ENCODE measurements at places on chromosomes 1 and 21.

DNA sequence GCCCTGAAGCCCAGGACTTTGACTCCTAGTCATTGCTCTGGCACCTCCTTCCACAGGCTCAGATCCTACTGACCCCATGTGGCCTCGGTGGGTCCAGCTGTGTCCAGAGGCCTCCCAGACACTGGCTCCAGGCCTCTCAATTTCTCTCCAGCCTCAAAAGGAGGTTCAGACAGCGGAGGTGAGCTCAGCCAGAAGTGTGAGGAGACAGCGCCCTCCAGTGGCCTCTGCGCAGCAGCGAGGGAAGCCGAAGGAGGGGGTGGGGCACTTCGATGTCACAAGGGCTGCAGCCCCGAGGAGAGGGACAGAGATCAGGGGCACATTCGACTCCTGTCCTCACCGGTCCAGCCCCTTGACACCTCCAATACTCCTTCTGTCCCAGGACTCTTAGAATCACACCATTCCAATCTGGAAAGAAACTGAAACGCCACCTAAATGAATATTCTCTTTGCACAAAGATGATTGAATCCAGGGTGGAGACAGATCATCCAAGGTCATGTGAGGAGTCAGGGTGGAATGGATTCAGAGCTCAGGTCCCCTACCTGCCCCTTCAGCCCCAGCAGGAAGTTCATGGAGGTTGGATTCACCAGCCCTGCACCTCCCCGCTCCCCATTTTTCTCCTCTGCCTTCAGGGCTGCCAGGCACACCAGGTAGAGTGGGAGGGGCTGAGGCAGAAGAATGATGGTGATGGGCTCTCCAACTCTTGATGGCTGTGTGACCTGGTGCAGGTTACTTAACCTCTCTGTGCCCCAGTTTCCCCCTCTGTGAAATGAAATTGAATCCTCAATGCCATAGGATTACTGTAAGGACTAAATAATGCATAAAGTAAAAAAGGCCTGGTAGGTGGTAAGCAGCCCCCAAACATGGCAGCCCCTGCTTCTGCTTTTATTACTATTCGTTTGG is 34.8 kb upstream of the ZBTB40 start:
- DNase-seq: peak; percentile 50

GRCh38 chr1:174657411-174657810 is 209.6 kb downstream of the GPR52 start:
- DNase-seq: no peak

GRCh38 chr1:64043976-64044375 is 159.4 kb upstream of the UBE2U start:
- no peak for DNase-seq

DNA sequence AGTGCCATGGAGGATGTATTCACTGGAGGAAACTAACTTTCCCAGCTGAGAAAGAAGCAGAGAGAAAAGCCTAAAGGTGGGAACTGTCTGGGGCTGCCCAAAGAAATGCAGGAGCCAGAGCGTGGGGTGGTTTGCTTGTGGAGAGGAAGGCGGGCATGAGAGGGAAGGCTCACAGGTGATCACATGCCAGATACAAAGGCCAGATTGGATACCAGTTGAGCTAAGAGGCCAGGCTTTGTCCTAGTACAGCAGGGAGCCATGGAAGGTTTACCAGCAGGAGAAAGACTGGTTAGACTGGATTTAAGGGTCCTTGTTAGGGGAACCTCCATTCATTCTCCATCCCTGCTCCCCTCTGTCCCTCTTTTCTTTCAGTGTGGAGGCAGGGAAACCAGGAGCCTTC is 66.4 kb downstream of the BEND5 start:
- DNase-seq: peak; percentile 16

- no peak for DNase-seq
Observed at GRCh38 chr1:214305164-214305751, 24.3 kb downstream of the SMYD2 start.

GRCh38 chr1:26828411-26828991 is 2.0 kb downstream of the ZDHHC18 start:
- no peak for DNase-seq

DNA sequence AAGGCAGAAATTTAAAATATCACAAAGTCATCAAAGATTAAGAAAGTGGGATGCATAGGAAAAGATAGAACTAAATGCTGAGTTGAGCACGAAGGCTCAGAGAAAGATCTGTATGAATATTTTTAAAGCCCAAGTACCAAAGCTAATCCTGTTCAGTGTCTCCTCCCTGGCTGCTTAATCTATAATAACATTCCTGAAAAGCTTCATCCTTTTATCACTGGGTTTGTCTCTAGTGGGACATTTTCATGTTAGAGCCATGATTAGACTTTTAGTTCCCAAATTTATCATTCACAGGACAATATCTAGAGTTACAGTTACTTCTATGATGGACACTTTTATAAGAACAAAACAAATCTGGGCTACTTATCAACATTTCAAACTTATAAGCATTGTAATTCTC is 38.6 kb downstream of the TNFSF18 start:
- DNase-seq: no peak

- no peak for DNase-seq
Observed at GRCh38 chr21:25638660-25639550, at the start of gene JAM2. TSS of gene JAM2 (plus strand) at chr21:25639258. CDS start at chr21:25639822, 564 bp downstream.

DNA sequence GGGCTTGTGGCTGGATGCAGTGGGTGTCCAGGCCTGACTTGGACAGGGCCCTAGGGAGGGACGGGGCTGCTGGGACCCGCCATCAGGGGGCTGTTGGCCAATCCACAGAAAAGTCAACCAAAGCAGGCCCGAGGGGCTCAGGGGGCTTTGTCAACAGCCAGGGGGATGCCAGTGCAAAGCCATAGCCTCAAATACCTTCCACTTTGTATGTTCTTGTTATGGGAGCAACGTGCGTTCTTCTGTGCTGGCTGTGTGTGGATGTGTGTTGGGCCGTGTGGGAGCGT is 35.4 kb upstream of the ARF1 start:
- no peak for DNase-seq

DNA sequence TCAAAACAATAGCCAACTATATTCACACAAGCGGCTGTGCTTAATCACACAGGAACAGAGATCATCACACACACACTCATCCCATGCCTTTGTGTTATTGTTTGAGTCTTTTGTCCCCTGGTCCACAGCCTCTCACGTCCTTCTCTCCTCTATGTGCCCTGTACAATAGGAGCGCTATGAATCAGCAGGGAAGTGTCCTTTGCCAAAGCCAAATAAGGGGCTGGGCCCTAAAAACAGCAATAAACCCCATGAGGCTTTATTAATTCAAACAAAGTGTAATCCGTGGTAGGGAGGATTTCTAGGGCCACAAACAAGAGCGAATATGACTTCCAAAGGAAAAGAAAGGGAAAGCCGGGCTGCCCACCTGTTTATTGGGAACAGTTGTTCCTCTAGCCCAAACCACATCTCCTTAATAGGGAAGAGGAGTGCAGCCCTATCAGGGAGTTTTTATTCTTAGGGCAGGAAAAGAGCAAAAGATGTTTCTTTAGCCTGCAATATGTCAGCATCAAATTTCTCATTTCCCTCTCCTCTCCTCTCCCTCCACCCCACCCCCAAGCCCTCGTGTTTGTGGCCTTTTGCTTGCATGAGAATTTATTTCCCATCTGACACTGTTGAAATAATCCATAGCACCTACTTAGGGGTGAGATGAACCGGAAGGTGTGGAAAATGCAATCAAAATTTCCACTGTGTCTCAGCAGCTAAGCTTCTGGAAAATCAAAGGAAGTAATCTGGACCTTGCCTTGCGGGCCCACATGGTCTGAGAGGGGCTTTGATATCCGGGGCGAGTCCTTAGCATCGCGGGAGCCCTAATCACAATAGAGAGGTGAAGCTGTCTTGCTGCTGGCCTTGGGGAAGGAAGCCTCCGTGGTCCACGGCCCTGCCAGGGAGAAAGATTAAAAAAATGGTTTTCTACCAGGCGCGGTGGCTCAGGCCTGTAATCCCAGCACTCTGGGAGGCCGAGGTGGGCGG is 45.3 kb upstream of the ITPKB start:
- no peak for DNase-seq

DNA sequence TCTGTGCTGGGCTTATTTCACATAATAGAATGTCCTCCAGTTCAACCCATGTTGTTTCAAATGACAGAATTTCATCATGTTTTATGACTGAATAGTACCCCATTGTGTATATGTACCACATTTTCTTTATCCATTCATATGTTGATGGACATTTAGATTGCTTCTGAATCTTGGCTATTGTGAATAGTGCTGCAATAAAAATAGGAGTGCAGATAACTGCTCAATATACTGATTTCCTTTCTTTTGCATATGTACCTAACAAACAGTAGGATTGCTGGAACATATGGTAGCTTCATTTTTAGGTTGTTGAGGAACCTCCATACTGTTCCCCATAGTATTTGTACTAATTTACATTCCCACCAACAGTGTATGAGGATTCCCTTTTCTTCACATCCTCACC is 491.1 kb downstream of the BRINP3 start:
- no peak for DNase-seq

- no peak for DNase-seq
Observed at GRCh38 chr21:41079159-41079558, 88.8 kb upstream of the BACE2 start.

DNA sequence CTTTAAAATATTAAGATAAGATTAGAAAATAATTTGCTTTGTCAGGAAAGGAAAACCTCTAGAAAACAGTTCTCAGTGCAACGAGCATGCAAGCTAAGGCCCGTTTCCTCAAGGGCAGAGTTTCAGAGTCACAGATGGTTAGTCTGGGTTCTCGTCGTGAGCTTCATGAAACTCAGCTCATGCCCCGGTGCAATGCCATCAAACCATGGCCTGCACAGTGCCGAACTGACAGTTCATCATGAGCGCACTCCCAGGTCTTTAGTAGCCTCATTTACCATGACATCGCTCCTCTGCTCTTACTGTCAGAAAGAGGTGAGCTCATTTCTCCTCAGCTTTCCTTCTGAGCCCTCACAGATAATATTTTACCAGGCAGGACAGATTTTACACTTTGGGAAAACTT is 319.2 kb downstream of the NTNG1 start:
- DNase-seq: no peak

GRCh38 chr1:19504796-19505692 is 19.7 kb upstream of the CAPZB start:
- no peak for DNase-seq

DNA sequence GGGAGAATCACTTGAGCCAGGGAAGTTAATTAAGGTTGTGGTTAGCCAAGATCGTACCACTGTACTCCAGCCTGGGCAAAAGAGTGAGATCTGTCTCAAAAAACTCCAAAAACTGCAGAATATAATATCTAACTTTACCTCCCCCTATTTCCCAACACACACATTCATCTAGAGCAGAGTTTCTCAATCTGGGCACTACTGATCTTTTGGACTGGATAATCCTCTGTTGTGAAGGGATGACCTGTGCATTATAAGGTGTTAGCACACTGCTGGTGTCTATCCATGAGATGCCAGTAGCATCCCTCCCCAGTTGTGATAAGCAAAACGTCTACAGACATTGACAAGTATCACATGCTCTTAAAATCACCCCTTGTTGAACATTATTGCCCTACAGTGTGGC is 61.8 kb downstream of the RGS13 start:
- DNase-seq: no peak

GRCh38 chr1:201036188-201036842 is 12.8 kb upstream of the KIF21B start:
- DNase-seq: no peak

DNA sequence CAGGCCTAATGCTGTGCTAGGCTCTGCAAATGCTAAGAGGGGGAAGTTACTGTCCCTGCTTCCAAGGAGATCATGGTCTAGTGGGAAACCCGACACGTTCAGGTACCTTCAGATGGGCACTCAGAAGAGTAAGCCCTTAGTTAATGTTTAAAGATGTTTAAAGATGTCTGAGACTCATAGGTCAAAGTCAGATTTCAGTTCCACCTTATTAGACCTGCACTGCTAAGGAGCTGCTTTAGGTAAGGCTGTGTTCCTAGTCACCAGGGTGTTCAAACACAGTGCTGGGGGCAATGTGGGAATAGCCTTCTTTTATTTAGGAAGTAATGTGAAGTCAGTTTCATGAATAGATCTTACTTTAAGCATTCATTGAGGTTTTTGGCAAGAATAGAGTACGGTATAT is 3.8 kb upstream of the RUSC1 start:
- DNase-seq: no peak

GRCh38 chr21:42592156-42592820 is 61.1 kb upstream of the PDE9A start:
- DNase-seq: no peak

GRCh38 chr1:229130028-229130668 is 140.8 kb upstream of the RAB4A start:
- DNase-seq: no peak

GRCh38 chr1:50658459-50659076 is 235.3 kb upstream of the DMRTA2 start:
- DNase-seq: no peak

GRCh38 chr21:44713846-44714245 is 2.5 kb upstream of the TSPEAR start:
- no peak for DNase-seq

DNA sequence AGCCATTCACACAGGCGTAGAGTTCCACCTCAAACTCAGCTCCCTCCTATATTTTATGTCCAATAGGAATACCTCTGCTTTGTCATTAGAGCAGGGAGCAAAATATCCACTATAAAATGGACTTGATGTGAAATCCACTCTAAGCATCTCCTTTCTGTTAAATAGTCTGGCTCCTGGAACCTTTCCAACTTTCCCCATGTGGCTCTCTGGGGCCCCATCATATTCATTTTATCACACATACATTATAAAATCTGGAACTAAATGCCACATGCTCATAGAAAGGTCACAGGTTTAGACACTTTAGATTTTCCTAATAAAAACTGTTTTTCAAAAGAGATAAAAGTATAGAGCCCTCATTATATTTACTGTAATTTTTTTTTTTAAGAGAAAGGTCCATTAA is 82.1 kb downstream of the PTPN14 start:
- no peak for DNase-seq

GRCh38 chr1:25796811-25797458 is 3.1 kb upstream of the SELENON start:
- DNase-seq: no peak

DNA sequence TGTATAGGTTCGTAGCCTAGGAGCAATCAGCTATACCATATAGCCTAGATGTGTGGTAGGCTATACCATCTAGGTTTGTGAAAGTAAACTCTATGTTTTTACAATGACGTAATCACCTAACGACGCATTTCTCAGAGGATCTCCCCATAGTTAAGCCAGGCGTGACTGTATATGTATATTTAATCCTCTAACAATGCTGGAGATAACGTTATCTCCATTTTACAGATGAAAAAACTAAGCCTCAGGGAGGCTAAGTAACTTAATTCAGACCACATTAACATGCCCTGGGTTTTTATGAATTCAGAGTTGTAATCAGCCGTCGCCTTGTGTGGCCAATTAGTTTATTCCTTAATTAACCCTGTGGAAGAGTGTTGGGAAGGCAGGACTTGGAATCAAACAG is 107.7 kb upstream of the PLXNA2 start:
- no peak for DNase-seq

GRCh38 chr1:162070094-162070748 is 730 bp downstream of the NOS1AP start:
- DNase-seq: no peak
